Left lobe of liver (tissue), 2 donors: ENCODE measurements at places on chromosomes 4 and X. TPM values are rescaled to one million over a fixed set of nuclear protein-coding genes. Genes with fewer than 3 reads are reported as not detected.

The ERVMER34-1 gene
- total RNA-seq, result not detected

The CTAG2 gene
- not detected for total RNA-seq

The SPANXA2 gene
- not detected for total RNA-seq

The SHOX gene
- not detected for total RNA-seq

The AFAP1 gene
- 1.3 TPM for total RNA-seq

The CXCL8 gene
- 0.28 TPM for total RNA-seq

The GRIA3 gene
- 3.1 TPM for total RNA-seq

The AVPR2 gene
- total RNA-seq, result not detected

The PF4V1 gene
- not detected for total RNA-seq

The GSPT2 gene
- total RNA-seq, result 8.6 TPM

The SYTL5 gene
- 2.4 TPM for total RNA-seq

The SYP gene
- total RNA-seq, result 0.10 TPM

The PNMA3 gene
- total RNA-seq, result 0.23 TPM

The AR gene
- 74.4 TPM for total RNA-seq

The SLC9A6 gene
- 3.2 TPM for total RNA-seq

The SLC10A7 gene
- 8.6 TPM for total RNA-seq

The KLHL15 gene
- total RNA-seq, result 5.7 TPM

The KIAA1210 gene
- total RNA-seq, result not detected

The OSTC gene
- 72.8 TPM for total RNA-seq
